ENCODE measurements at places on chromosomes 3 and 15. TPM values are rescaled to one million over a fixed set of nuclear protein-coding genes. Genes with fewer than 3 reads are reported as not detected.

The SAMD7 gene
- polyA plus RNA-seq = not detected

- DNase-seq = no peak
Measured at GRCh38 chr3:184683234-184683633, 28.6 kb downstream of the MAGEF1 start.

- DNase-seq = no peak
Measured at GRCh38 chr3:119733812-119734211, 31.0 kb downstream of the CFAP91 start.

DNA sequence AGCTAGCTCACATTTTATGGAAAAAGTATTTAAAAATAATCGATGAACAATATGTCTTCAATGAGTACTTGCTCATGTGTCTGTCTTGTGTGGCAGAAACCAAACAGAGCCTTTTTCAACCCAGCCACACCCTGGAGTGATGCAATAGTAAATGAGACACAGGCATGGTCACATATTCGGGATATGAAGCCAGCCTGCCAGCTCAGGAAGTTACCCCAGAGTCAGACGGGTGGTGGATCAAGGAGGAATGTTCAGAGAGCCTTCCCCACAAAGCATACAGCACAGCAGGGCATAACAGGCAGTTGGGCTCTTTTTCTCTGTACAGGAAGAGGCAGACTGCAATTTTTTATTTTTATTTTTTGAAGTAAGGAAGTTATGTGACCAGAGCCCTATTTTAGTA, 27.3 kb downstream of the LARP6 start:
- DNase-seq = no peak

GRCh38 chr3:101216710-101217465, 103.5 kb downstream of the IMPG2 start:
- DNase-seq = no peak

DNA sequence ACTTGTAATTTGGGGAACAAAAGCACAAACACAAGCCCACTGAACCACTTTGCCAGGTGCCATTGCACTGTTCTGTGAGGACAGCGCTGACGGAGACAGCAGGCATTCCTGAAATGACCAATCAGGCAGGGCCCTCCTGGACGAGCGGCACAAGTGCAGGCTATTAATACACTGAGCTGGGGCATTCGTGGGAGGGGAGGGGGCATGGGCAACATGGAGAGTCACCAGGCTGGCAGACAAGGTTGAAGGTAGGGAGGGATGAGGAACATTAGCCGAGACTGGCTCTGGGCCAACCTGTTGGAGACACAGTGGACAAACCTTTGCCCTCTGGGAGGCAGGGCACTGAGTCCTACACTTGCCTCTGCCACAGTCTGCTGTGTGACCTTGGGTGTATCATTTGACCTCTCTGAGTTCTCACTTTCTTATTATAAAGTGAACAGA, 45.6 kb downstream of the NOX5 start:
- DNase-seq = no peak

The C3orf62 gene
- 10.2 TPM for polyA plus RNA-seq

DNA sequence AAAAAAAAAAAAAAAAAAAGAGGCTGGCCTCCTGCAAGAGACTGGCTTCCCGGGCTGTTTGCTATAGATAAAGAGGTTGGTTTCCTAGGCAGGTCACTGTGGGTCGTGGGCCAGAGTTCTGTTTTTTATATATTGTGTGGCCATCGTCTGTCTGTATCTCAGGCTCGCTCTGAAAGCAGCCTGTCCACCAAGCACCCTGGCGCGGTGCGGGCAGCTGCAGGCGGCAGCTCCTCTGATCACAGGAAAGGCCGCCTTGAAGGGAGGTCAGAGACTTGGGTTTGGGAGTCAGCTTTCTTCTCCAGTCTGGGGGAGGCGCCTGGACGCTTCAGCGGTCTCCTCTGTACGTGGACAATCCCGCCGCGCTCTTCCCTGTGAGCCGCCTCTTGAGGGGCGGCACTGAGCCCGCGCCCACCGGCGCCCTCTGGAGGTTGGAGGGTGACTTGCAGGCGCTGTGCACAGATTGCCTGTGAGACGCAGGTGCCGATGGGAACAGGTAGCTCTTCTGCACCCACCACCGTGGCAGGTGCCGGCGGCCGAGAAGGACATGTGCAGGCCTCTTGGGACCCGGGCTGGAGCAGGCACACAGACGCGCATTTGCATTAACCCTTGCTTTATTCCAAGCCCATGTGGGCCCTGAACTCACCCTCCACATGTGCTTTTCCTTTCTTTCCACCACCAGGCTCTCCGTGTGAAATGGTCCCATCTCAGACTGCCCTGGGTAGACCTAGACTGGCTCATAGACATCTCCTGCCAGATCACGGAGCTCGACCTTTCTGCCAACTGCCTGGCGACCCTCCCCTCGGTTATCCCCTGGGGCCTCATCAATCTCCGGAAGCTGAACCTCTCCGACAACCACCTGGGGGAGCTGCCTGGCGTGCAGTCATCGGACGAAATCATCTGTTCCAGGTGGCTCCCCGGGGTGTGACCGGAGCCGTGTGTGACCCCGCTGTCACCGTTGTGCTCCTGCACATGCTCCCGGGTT, 89.3 kb downstream of the LRRK1 start:
- DNase-seq = peak; percentile 71

DNA sequence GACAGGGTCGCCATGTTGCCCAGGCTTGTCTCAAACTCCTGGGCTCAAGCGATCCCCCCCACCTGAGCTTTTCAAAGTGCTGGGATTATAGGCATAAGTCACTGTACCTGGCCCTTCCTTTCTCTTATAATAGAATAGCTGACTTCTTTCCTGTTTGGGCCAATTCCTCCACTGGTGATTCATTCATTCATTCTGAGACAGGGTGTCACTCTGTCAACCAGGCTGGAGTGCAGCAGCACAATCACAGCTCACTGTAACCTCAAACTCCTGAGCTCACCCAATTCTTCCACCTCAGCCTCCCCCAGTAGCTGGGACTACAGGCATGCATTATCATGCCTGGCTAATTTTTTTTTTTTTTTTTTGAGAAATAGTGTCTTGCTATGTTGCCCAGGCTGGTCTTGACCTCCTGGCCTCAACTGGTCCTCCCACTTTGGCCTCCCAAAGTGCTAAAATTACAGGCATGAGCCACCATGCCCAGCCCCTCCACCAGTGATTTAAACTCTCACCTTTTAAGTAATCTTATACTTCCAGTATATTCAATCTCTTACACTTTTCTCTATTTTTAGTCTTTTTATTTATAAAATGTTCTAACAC, 20.9 kb downstream of the GNB4 start:
- DNase-seq = no peak

The GOLGA6L4 gene
- polyA plus RNA-seq = 16.3 TPM

GRCh38 chr15:48096355-48096786, 24.4 kb upstream of the SLC24A5 start:
- DNase-seq = no peak

All from left renal pelvis (tissue), 4 donors.